ENCODE measurements at places on chromosomes 13 and 19.

- DNase-seq: no peak
Observed at GRCh38 chr13:47437406-47437805, 540.6 kb upstream of the HTR2A start.

- DNase-seq: no peak
Observed at GRCh38 chr19:48355365-48355954, 8.3 kb downstream of the TMEM143 start.

DNA sequence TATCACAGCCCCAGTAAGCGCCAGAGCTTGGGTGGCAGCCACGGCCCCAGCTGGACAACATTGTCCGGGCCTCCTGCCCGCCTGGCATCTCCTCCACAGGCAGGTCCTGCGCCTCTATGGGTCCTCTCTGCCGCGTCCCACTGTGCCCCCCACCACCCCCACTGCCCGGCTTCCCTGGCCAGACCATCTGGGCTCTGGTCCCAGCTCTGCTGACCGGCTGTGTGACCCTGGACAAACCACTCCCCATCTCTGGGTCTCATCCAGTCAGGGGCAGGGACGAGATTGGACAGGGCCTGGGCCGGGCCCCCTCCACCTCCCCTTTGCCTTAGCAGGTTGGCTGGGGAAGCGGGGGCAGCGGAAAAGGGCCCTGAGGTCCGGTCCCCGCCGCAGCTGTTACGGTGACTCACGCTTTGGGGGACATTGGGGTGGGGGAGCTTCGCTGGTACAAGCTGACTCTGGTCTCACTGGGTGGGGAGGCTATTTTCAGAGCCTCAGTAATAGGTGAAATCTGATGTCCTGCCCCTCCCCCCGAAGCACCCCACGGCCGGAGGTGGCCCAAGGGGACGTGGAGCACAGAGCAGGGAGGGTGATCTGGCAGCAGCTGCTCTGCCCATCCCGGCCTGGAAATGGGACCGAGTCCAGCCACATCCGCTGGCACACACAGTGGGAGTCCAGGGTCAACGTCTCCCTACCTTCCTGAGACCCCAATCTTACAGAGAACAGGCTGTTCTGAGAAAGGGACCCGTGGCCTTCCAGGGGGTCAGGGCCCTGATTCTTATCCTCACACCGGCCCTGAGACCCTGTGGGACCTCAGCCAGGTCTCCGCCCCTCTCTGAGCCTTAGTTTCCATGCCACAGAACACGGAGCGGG is 9.1 kb downstream of the NFIC start:
- no peak for DNase-seq

- no peak for DNase-seq
Observed at GRCh38 chr13:97223711-97224541, 1.8 kb downstream of the MBNL2 start.

DNA sequence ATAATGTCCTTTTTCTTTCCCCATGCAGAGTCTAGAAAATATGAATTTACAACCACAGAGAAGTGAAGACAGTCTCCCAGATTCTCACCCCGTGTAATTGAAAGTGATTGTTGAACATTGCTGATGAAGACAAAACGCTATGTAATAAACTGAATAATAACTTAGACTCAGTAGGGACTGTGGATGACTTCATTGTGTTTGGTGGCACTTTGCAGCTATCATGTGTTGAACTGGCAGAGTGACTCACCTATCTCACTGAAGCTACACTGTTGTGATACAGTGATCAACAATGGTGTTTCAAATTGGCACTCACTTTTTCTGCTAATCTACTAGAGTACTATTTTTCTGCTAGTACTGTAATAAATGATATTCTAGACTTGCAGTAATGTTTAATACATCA is 261.3 kb downstream of the DACH1 start:
- peak; percentile 11 for DNase-seq

DNA sequence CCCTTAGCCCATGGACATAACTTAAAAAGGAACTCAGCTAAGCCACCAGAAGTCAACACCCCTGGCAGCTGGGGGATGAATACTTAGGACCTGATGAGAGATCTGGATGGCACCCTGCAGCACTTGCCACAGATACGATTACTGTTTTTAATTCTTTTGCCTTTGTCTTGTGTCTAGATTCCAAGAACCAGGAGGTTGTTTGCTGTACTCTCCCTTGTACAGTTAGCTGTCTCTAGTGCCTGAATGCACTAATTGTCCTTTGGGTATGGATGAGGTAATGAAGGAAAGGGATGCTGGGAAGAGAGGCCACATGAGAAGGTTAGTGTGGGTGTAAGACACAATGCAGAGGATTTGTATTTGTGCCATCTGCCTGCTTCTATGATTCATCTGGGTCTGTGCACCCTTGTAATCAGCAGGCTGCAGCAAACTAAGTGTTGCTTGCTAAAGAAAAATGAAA is 385.8 kb downstream of the KCNRG start:
- DNase-seq: no peak

DNA sequence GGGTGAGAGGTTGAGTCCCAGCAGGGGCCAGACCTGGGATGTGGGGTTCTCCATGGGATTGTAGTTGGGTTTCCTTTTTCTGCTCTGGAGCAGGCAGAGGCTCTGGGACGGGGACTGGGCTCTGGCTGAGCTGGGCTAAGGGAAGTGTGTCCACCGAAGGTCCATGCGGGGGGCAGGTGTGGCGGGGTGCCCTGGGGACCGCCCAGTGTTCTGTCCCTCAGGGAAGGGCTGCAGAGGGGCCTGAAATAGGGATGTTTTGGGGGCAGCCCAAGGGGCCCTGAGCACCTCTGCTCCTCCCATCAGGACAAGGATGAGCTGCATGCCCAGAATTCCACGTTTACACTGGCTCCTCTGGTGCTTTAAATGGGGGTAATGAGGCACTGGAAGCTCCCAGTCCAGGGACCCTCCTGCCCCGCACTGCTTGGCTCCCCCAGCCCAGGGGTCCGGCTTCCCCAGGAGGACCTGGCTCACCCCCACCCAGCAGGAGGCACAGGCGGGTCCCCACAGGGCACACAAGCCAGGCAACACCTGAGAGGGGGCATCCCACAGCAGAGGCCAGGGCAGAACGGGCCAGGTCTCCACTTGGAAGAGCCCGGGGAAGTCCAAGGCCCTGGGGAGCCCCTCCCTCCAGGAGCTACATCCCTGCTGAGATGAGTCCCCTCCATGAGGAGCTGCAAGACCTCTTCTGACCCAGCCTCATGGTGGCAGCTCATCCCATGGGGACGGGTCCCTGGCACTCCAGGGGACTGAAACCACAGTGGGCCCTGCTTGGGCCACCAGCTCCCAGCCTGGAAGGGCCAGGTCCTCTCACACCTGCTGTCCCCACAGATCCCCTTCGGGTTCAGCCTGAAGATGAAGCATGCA is 14.7 kb upstream of the ZNF14 start:
- no peak for DNase-seq

GRCh38 chr13:25762281-25762680 is 289.5 kb downstream of the SHISA2 start:
- DNase-seq: no peak

GRCh38 chr19:2865334-2866100 is 1.6 kb upstream of the ZNF556 start:
- DNase-seq: no peak

- no peak for DNase-seq
Observed at GRCh38 chr13:80251403-80251802, 89.5 kb downstream of the SPRY2 start.

DNA sequence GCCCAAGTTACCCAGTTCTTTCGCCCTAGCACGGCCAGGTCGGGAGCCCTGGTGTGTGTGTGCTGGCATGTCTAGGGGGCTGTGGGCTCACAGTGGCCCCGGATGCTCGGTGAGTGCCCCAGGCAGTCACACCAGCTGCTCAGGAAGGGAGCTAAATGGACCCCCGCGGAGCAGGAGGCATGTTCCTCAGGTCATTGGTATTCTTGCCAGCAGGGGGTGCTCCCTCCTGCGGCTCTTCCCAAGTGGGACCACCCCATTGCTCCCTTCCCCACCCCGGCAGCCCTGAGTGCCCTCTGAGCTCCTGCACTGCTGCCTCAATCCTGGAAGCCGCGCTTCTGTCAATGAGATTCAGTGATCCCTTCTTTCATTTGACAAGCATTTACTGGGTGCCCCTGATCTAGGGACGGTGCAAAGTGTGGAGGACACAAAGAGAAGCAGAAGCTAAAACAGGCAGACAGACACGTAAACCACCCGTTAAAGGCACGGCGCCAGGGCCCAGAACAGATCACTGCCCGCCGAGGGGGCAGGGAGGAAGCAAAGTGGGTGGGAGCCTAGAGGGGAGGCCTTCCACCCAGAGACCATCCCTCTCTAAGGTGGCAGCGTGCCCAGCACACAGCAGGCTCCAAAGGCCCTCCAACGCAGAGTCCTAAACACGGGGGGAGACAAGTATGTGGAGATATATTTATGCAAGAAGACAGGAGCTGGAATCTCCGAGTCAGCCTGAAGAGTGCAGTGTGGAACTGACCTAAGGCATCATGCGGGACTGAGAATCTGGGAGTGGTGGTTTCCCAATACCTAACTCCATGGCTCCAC is 5.2 kb upstream of the ADPRHL1 start:
- no peak for DNase-seq

GRCh38 chr13:65342541-65343337 is 1887.4 kb downstream of the PCDH9 start:
- no peak for DNase-seq

DNA sequence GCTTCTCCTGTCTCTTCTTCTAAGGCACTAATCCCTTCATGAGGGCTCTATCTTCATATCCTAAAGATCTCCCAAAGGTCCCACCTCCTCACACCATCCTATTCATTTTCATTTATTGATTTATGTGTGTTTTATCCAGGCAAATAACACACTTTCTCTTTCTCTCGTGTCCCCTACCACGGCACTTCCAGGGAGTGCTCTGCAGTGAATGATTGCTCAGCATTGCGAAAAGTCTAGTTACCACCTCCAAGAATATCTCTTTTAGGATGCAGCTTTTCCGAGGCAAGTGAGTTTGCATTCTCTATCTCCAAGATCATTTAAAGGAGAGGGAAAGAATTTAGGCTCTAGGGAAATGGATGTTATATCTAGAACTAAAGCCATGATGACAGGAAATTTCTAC is 101.7 kb downstream of the MIPEP start:
- no peak for DNase-seq

DNA sequence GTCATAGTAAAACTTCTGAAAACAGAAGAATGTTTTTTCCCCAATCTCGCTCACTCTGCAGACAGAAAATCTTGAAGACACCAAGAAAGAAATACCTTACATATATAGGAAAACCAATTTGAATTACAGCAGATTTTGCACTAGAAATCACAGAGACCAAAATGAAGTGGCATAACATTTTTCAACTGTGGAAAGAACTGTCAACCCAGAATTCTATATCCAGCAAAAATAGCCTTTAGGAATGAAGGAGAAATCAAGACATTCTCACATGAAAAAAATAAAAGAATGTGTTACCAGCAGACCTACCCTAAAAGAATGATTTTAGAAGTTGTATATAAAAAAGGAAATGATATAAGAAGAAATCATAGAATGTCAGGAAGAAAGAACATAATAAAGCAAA is 28.7 kb downstream of the CCDC122 start:
- DNase-seq: no peak

- DNase-seq: peak; percentile 75
Observed at GRCh38 chr19:38388349-38389100, at the start of gene SPRED3. SPRED3 (plus strand) TSS chr19:38388697; CDS start chr19:38390303, 1,606 bp downstream.

DNA sequence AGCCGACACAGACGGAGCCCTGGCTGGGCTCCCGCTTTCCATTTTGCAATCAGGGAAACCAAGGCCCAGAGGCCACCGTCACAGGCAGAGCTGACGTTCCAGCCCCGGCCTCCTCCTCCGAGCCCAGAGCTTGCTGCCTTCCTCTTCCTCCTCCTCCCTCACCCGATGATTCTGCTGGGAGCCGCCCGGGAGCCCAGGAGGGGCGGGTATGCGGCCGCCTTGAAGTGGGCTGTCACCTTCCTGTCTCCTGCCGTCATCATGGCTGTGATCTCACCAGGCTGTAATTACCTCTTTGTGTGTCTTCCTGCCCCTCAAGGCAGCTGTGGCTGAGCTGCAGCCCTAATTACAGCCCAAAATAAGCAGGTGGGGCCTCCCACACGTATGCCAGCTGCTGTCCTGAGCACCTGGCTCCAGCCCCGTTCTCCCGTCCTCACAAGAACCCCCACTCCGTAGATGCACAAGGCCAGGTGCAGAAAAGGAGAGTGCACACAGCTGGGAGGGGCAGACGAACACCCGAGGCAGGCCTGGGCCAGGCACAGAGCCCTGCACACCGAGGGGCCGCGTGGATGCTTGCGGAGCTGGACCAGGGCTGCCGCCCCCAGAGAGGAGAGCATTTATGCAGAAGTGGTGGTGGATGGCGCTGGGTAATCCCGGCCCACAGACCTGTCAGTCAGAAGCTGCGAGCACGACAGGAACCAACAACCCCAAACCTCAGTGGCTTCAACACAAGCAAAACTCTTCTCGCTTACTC is 4.0 kb downstream of the TPGS1 start:
- peak; percentile 98 for DNase-seq

- DNase-seq: no peak
Observed at GRCh38 chr19:15200553-15201364, at the start of gene NOTCH3. NOTCH3 (minus strand) TSS chr19:15200995; CDS start chr19:15200905, 90 bp downstream.

DNA sequence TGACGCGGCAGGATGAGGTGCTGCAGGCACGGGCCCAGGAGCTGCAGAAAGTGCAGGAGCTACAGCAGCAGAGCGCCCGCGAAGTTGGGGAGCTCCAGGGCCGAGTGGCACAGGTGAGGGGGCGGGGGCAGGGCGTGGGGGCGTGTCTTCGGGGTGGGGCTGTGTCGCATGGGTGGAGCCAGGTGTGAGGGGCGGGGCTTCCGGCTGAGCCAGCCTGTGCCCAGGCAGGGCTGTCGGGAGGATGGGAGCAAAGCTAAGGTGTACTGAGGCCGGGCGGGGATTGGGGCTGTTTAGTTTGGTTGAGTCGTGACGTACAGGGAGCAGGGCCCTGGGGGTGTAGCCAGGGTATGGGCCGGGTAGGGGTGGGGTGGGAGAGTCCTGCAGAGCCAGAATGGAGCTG is 62.3 kb downstream of the KCNC3 start:
- DNase-seq: peak; percentile 6

- DNase-seq: no peak
Observed at GRCh38 chr19:17831419-17831888, 10.1 kb upstream of the INSL3 start.

GRCh38 chr19:33675501-33676124 is 53.9 kb downstream of the CHST8 start:
- DNase-seq: no peak

- DNase-seq: no peak
Observed at GRCh38 chr13:73074926-73075325, 16.1 kb downstream of the KLF5 start.

- no peak for DNase-seq
Observed at GRCh38 chr13:114151565-114152284, 19.3 kb upstream of the RASA3 start.

- DNase-seq: no peak
Observed at GRCh38 chr19:15266683-15267082, 34.4 kb upstream of the EPHX3 start.

DNA sequence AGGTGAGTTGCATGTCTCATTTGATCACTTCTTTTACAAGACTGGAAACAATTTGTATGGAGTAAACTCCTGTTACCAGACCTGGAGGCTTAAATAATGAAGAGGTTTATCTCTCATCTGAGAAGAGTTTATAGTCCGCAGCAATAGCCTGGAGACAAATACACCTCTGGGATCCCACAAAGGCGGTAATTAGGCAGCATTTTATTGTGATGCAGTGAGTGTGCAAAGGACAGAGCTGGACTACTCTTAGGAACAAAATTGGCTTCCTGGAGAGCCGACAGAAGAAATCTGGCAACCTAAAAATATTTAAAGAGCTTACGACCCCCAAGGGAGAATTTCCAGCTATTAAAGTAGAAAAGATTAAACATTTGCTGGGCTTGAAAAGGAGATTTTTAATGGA is 11.8 kb upstream of the KATNAL1 start:
- DNase-seq: no peak
